ENCODE measurements at places on chromosomes 6 and 20.

- no peaks in the 10 kb centered on the region for H3K36me3 ChIP-seq
- no peaks in the 10 kb centered on the region for H3K27me3 ChIP-seq
- H3K4me1 ChIP-seq, result peaks cover 52% of the 10 kb centered on the region
- H3K27ac ChIP-seq, result peak overlapping the region; percentile 92
These were observed 80.7 kb upstream of the EEF1E1 start for GRCh38 chr6:8182902-8183665.

DNA sequence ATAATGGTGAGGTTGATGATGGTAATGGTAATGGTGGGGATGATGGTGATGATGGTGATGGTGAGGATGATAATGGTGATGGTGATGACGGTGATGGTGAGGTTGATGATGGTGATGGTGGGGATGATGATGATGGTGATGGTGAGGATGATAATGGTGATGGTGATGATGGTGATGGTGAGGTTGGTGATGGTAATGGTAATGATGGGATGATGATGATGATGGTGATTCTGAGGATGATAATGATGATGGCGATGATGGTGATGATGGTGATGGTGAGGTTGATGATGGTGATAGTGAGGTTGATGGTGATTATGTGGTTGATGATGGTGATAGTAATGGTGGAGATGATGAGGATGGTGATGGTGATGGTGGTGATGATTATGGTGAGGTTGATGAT lies 9.7 kb downstream of the BPI start:
- H3K36me3 ChIP-seq, result no peaks in the 10 kb centered on the region
- no peak overlapping the region for H3K27ac ChIP-seq
- no peaks in the 10 kb centered on the region for H3K4me1 ChIP-seq
- H3K27me3 ChIP-seq, result peaks cover 26% of the 10 kb centered on the region
- DNase-seq, result no peak
- H3K4me3 ChIP-seq, result no peak overlapping the region

- H3K27me3 ChIP-seq, result no peaks in the 10 kb centered on the region
- H3K4me1 ChIP-seq, result no peaks in the 10 kb centered on the region
- DNase-seq, result no peak
- no peak overlapping the region for H3K27ac ChIP-seq
These were observed 642.3 kb downstream of the MAFB start for GRCh38 chr20:40046703-40047102.

DNA sequence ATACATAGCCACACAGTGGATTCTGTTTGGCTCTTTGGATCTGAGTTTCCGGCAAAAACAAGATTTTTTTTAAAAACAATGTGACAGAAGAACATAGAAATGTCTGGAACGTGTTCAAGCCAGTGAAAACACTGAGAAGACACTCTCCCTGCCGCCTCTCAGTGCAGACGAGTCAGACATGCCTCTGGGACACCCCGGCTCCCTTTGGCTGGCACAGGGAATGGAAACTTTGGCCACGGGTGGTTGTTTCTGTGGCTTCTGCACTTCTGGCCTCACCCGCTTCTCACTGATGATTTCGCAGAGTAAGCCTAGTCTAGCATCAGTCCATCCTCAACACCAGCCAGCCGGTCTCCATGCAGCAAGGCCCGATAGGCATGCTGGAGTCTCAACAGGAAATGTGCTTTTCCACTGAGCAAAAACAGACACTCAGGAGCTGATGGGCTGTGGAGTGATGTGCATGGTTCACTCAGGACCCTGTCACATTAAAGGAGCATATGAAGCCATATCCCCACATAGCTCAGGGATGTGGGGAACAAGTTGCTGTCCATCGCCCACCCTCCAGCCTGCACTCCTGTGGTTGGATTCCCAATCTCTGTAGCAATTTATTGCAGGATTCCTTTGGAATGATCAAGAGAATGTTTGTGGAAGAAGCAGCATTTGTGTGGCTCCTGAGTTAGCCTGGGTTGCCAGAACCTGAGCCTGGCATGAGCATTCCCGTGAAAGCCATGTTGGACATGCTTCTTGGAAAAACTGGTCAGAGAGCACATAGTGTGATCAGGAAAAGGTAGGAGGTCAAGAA lies 262.0 kb upstream of the RIN2 start:
- H3K27ac ChIP-seq, result no peak overlapping the region
- no peaks in the 10 kb centered on the region for H3K4me1 ChIP-seq
- no peaks in the 10 kb centered on the region for H3K36me3 ChIP-seq
- no peak overlapping the region for H3K4me3 ChIP-seq
- H3K27me3 ChIP-seq, result peaks cover 34% of the 10 kb centered on the region

DNA sequence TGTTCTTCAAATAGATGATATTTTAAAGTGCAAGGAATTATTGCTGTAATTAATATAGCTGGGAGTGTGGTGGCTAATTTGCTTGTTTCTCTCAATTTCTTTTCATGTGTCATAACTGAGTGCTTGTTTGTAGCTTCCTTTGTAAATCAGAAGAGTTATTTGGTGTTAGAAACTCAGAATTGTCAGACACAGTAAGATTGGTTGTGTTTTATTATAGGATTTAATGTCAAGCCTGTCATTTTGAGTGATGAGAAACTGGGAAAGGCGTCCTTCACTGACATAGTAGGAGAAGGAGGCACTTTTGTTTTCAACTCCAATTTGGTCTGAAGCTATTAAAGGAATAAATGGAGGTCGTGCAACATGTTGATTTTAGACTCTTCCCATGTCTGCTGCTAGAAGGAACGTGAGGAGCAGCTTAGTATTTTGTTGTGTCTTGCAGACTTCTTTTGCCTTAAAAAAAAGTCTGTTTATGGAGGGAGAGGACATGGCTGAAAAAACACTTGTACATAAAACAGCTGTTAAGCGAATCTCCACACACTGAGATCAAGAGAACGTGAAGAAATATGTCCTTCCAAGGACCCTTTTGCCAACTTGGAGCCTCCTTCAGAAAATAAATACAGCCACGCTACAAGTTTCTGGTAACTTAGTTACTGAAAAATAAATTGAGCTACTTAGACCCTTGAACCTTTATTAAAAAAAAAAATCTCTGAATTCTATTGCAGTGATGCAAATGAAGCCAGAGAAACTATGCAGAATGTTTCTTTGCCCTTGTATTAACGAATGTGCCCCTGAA lies 59.5 kb downstream of the BMP6 start:
- H3K36me3 ChIP-seq, result no peaks in the 10 kb centered on the region
- no peak for DNase-seq
- peaks cover 47% of the 10 kb centered on the region for H3K27me3 ChIP-seq
- no peak overlapping the region for H3K4me3 ChIP-seq

- H3K36me3 ChIP-seq, result no peaks in the 10 kb centered on the region
- no peak overlapping the region for H3K27ac ChIP-seq
- peaks cover 13% of the 10 kb centered on the region for H3K4me1 ChIP-seq
- peaks cover 11% of the 10 kb centered on the region for H3K27me3 ChIP-seq
- H3K4me3 ChIP-seq, result no peak overlapping the region
- no peak for DNase-seq
These were observed 49.3 kb upstream of the RPS6KA2 start for GRCh38 chr6:166676270-166676860.

DNA sequence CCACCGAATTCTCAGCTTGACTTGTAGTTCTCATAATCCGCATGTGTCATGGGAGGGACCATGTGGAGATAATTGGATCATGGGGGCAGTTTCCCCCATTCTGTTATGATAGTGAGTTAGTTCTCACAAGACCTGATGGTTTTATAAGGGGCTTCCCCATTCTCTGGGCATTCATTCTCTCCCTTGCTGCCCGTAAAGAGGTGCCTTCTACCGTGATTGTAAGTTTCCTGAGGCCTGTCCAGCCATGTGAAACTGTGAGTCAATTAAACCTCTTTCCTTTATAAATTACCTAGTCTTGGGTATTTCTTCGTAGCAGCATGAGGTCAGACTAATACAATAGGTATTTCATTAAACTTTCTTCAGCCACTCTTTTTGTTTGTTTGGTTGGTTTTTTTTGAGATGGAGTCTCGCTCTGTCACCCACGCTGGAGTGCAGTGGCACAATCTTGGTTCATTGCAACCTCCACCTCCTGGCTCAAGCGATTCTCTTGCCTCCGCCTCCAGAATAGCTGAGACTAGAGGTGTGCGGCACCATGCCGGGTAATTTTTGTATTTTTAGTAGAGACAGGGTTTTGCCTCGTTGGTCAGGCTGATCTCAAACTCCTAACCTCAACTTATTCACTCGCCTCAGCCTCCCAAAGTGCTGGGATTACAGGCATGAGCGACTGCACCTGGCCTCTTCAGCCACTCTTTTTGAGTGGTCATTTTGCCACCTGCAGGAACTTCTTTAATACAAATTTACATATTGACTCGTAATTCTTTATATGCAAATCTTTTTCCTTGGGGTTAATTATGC lies 36.3 kb downstream of the GSTA2 start:
- H3K27ac ChIP-seq, result no peak overlapping the region
- DNase-seq, result no peak
- no peaks in the 10 kb centered on the region for H3K4me1 ChIP-seq
- no peaks in the 10 kb centered on the region for H3K36me3 ChIP-seq
- H3K27me3 ChIP-seq, result no peaks in the 10 kb centered on the region
- H3K4me3 ChIP-seq, result no peak overlapping the region

- no peaks in the 10 kb centered on the region for H3K27me3 ChIP-seq
- no peak overlapping the region for H3K4me3 ChIP-seq
- no peaks in the 10 kb centered on the region for H3K36me3 ChIP-seq
These were observed 70.9 kb downstream of the LCA5 start for GRCh38 chr6:79466207-79466834.

DNA sequence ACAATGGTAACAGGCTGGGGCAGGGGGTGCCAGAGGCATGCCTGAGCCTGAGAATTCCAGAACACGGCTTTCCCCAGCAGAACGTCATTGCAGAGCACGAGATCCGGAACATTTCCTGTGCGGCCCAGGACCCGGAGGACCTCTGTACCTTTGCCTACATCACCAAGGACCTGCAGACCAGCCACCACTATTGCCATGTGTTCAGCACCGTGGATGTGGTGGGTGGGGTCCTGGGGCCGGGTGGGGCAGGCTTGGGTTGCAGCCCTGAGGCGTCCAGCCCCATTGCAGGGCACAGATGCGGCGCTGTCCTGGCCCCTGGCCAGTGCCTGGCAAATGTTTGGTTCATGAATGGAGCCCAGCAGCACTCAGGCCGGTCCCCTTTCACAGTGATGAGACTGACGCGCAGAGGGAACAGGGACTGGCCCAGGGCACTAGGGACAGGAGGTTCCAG lies 57.1 kb downstream of the TCP11 start:
- peaks cover under 1% of the 10 kb centered on the region for H3K4me1 ChIP-seq
- DNase-seq, result no peak
- H3K27me3 ChIP-seq, result no peaks in the 10 kb centered on the region
- peaks cover 32% of the 10 kb centered on the region for H3K36me3 ChIP-seq
- no peak overlapping the region for H3K4me3 ChIP-seq
- H3K27ac ChIP-seq, result no peak overlapping the region

- no peak overlapping the region for H3K4me3 ChIP-seq
- H3K4me1 ChIP-seq, result peaks cover 11% of the 10 kb centered on the region
- H3K27me3 ChIP-seq, result no peaks in the 10 kb centered on the region
- no peak for DNase-seq
- H3K36me3 ChIP-seq, result no peaks in the 10 kb centered on the region
These were observed 73.4 kb upstream of the RNF24 start for GRCh38 chr20:4088766-4089165.

GRCh38 chr20:1338096-1338495 lies 9.2 kb upstream of the SDCBP2 start:
- H3K27me3 ChIP-seq, result no peaks in the 10 kb centered on the region
- peaks cover 4% of the 10 kb centered on the region for H3K36me3 ChIP-seq
- H3K4me3 ChIP-seq, result no peak overlapping the region
- H3K27ac ChIP-seq, result no peak overlapping the region
- H3K4me1 ChIP-seq, result no peaks in the 10 kb centered on the region
- no peak for DNase-seq

DNA sequence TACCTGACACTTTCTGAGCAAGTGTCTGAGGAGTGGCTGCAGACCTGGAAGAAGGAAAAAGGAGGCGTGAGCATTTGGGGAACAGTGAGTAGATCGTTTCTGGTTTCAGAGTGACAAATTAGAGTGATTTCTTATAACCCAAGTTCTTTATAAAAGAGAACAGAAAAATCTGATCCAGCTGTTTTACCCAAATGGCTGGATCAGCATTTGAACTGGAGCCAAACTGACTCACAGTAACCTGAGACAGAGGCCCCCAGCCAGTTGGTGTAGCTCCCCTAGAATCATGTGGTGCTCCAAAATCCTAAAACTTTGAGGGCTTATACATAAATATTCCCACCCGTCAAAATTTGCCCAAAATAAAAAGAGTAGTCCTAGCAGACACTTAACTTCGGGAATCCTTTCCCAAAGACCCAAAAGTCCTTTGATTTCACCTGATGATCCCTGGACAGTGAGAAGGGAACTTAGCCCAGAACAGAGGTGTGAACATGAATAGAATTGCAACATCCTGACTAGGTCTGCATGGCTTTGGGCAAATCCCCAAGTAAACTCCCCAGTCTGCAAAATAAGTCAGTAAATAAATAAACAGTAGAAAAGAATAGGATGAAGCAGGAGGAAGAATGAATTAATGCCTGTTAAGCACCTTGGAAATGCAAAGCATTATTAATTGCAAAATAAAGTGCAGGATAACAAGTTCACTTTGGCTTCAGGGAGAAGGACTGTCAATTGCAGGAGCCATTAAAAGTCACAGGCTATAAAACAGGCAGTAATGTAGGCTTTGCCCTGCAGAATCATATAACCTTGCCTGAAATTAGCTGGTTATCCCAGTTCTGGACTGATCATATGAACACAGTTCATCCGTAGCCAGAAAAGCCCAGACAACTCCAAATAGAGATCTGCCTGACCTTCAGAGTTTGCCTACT lies 262.0 kb upstream of the JARID2 start:
- no peak overlapping the region for H3K4me3 ChIP-seq
- H3K4me1 ChIP-seq, result peaks cover 23% of the 10 kb centered on the region
- no peak overlapping the region for H3K27ac ChIP-seq

- no peak for DNase-seq
- H3K36me3 ChIP-seq, result no peaks in the 10 kb centered on the region
- no peaks in the 10 kb centered on the region for H3K4me1 ChIP-seq
These were observed 9.9 kb downstream of the SMLR1 start for GRCh38 chr6:130837067-130837466.

- no peak for DNase-seq
- H3K27ac ChIP-seq, result no peak overlapping the region
- peaks cover 23% of the 10 kb centered on the region for H3K36me3 ChIP-seq
- no peaks in the 10 kb centered on the region for H3K4me1 ChIP-seq
- no peak overlapping the region for H3K4me3 ChIP-seq
- H3K27me3 ChIP-seq, result no peaks in the 10 kb centered on the region
These were observed 44.1 kb upstream of the SMIM29 start for GRCh38 chr6:34292954-34293353.

GRCh38 chr6:156650896-156651390 lies 126.2 kb upstream of the ARID1B start:
- no peak overlapping the region for H3K4me3 ChIP-seq
- no peak overlapping the region for H3K27ac ChIP-seq
- no peak for DNase-seq
- peaks cover 17% of the 10 kb centered on the region for H3K4me1 ChIP-seq
- H3K36me3 ChIP-seq, result no peaks in the 10 kb centered on the region

DNA sequence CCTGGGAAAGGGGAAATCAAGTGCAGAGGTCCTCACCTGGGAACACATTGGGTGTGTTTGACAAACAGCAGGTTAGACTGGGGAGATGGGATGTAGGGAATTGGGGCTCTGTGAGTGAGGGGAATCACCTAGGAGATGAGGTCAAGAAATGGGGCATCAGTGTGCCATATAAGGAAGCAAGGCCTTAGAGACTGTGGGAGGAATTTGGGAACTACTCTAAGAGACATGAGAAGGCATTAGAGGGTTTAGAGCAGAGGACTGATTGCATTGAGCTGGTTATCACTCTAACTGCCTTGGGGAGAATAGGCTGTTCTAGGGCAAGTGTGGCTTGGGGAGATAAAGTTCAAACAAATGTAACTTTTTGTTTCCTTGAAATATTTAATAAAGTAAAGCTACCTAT lies 189.9 kb downstream of the EYA4 start:
- H3K4me3 ChIP-seq, result no peak overlapping the region
- no peak for DNase-seq

- peaks cover 59% of the 10 kb centered on the region for H3K4me1 ChIP-seq
- no peak for DNase-seq
These were observed 18.3 kb downstream of the SNX9 start for GRCh38 chr6:157841211-157841840.

Data from mesothelial cell of epicardium (in vitro differentiated cells).